ENCODE measurements at places on chromosomes 7 and 10.

- no peak for DNase-seq
Measured at GRCh38 chr10:103493916-103494877, 692 bp downstream of the NEURL1 start.

GRCh38 chr10:105284476-105285215, 643.6 kb downstream of the SORCS3 start:
- no peak for DNase-seq

DNA sequence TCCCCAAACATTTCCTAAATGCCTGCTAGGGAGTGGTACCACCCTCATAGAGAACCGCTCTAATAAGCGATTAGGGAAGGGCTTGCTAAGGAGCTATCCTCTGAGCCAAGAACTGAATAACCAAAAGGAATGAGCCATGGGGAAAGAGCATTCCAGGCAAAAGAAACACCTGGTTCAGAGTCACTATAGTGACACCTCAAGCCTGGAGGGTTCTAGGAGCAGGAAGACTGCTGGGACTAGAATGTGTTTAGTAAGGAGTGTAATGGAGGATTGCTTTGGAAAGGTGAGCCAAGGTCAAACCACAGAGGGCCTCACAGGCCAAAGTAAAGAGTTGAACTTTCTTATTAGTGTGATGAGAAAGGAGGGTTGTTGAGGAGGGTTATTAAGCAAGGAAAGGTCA, 38.7 kb upstream of the NRBF2 start:
- DNase-seq = no peak

- peak; percentile 76 for DNase-seq
Measured at GRCh38 chr7:102064361-102065025, 222.2 kb upstream of the SH2B2 start.

DNA sequence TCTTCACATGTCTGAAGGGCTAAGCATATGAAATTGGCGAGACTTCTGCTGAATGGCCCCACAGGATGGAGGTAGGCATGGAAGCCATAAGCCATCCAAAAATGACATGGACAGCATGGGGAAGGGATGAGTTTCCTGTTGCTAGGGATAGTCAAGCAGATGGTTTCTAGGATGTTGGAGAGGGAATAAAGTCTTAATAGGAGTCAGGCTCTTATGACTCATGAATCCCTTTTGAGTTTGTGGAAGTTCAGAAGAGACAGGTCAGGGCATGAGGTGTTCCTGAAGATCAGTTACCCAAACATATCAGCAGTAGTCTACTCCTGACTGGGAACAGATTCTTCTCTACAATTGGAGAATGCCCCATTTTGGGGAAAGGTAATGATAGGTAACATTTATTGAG, 243.9 kb downstream of the REEP3 start:
- no peak for DNase-seq

DNA sequence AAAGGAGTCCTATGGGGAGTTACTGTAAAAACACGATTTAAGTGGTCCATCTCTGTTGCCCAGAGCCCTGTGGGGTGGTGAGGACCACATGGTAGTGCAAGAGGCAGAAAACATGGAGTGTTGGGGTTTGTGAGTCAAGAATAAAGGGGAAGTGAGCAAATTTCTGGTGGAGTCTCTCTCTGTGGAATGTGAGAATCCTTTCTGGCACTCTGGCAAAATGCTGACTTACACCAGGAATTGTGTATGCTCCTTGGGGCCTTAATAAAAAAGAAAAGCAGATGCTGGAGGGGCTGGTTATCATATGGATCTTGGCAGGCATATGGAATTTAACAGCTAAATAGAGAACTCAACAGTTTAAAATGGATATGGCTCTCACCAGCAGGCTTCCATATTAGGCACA, 486.0 kb downstream of the TNS3 start:
- no peak for DNase-seq

- DNase-seq = no peak
Measured at GRCh38 chr10:69624245-69624786, 5.7 kb upstream of the FAM241B start.
